Activated CD4-positive, alpha-beta T cell treated with anti-CD3 and anti-CD28 coated beads, Interleukin-2, amount 50 U/mL, for 16 hours (primary cell): ENCODE measurements at places on chromosomes 3 and 15.
A peak's percentile ranks its signal among the peaks of the same experiment; 100 is the strongest.

DNA sequence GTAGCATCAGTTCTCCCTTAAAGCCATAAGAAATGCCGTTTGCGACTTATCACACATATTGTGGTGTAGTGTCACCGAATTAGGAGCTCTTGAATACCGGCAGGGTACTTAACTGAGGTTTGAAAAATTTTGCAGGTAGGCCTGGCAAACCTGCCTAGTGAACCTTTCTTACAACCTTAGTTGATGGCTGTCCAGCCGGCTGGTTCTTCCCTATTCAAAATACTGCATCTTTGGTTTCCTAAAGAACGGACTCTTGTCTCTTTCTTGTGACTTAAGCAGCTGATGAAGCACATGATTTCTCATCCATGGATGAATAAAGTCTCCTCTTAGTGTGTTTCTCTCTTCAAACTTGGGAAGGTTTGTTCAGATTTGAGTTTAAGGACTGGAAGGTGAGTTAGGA, 1.5 kb downstream of the RAB7A start:
- no peak for DNase-seq

DNA sequence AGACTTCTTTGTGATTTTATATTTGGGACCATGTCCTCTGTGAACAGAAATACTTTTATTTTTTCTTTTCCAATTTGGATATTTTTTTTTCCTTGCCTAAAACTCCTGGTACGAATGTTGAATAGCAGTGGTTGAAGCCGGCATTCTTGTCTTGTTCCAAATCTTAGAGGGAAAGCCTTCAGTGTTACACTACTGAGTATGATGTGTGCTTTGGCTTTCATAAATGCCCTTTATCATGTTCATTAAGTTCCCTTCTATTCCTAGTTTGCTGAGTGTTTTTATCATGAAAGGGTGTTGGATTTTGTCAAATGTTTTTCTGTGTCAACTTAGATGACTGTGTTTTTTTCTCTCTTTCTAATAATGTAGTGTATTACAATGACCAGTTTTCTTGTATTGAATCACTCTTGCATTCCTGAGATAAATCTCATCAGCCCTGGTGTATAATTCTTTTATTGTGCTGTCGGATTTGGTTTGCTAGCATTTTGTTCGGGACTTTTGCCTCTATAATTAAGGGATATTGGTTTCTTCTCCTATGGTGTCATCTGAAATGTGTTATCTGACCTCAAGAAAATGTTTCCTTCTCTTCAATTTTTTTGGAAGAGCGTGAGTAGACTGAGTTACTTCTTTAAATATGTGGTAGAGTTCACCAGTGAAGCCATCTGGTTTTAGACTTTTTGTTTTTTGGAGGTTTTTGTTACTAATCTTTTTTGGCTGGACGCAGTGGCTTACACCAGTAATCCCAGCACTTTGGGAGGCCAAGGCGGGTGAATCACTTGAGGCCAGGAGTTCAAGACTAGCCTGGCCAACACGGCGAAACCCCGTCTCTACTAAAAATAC, 33.3 kb downstream of the MAP1A start:
- no peak for DNase-seq

DNA sequence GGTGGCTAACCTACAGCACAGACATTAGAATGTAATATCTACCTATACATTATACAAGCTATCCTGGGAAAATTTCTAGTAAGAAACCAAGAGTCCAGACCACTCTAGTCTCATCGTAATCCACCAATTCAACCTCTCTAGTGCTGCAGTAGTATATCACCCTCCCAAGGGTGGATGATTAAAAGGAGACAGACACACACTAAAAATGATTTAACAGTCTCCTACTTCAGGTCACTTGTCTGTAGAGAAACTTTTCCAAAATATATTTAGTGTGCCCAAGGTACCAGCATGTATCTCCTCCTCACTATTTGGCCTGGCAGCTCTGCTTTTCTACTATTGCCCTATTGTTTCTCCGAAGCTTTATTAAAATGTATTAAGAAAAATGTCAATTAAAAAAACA, 45.0 kb downstream of the ZBTB20 start:
- DNase-seq, result no peak

DNA sequence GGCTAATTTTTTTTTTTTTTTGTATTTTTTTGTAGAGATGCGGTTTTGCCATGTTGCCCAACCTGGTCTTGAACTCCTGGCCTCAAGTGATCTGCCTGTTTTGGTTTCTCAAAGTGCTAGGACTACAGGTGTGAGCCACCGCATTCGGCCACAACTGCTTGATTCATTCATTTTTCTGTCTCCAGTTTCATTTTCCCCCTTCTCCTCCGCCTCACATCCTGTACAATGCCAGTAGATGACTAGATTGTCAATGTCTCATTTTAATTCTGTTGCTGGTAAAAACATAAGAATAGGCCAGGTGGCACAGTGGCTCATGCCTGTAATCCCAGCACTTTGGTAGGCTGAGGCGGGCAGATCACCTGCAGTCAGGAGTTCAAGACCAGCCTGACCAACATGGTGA, 12.0 kb upstream of the ZNF592 start:
- peak; percentile 94 for DNase-seq

DNA sequence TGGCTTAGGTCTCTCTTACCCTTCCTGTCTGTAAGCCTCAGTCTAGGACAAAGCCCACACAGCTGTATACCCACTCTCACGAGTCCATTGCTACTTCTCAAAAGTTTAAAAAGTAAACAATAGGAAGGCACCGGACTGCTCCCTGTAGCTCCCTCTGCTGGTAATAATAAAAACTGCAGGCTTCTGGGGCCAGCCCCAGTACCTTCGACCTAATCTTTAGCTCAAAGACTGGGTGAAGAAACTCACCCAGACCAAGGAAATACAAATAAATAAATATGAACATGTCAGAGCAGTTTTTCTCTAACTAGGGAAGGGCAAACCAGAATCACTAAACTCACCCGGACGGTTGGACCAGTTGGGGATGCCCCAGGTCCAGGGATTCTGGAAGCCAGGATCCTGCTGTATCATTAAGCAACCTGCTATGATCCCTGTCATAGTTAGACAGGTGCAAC, 5.0 kb downstream of the FAM219B start:
- DNase-seq, result peak; percentile 78

DNA sequence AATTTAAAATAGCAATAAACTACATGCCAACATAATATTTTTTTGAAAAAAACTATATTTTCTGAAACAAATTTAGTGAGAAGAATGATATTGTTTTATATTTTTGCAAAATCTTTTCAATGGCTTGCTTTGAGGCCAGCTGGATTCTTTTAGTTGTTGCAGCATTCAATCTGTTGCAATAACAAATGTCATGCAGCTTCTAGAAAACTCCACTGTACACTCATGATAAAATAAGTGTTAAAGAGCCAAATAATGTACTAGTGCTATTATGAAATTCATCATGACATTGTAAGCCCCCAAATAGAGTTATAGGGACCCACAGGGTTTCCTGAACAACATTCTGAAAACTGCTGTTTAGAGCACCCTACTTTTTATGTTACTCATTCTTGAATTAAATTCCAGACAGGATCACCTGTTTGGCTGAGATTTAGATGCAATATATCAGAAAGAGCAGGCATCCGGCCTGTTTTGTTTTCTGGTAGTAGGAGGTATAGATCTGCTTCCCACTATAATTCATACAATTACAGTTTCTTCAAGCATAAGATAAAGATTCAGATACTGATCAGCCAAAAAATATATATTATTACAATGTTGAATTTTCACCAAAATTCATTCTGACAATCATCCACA, 703.0 kb upstream of the ZNF385D start:
- DNase-seq, result no peak
